Activated T-helper 2 cell treated with anti-CD3 and anti-CD28 coated beads, Interferon-gamma antibody, Interleukin-2, Interleukin-4, amounts not matched to agents 10 μg/mL and 5 μg/mL and 100 μg/mL, durations not matched to agents 14 hours and 24 hours and 36 hours (primary cell): ENCODE measurements at places on chromosomes 6 and 20.

DNA sequence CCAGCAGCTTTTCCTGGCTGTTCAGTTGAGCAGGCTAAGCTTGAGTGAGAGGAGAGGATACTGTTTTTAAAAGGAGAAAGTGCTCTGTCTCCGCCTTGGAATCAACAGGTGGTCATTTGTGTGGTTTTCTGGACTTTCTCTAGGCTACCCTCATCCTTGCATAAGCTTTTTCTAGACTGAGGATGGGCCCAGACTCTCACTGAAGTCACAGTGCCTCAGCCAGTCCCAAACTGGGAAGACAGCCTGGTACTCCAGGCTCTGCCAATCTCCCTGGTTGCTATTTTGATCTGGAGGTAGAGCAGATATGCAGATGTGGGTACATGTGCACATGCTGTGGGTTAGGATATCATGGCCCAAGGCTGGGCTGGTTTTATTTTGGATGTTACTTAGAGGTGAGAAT lies 7.0 kb downstream of the SCUBE3 start:
- no peak for DNase-seq
- no peak overlapping the region for H3K4me3 ChIP-seq
- no peak overlapping the region for H3K27ac ChIP-seq
- no peaks in the 10 kb centered on the region for H3K36me3 ChIP-seq
- H3K4me1 ChIP-seq = no peaks in the 10 kb centered on the region
- peaks cover 41% of the 10 kb centered on the region for H3K27me3 ChIP-seq

DNA sequence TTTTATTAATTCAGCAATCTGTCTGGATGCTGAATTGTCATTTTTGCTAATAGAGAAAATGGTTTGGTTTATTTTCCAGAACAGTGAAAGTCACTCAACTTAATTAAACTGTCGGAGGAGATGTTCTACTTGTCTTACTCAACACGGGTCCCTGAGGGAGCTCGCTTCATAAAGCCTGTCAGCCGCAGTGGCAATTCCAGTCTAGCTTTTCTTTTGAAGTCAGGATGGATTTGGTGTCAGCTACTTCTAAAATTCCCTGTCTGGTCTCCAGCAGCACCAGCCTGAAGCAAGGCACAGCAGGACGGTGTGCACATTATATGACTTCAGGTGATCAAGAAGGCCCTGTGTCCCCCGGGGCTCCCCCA lies 261.5 kb downstream of the SLC24A3 start:
- H3K4me3 ChIP-seq = no peak overlapping the region
- no peaks in the 10 kb centered on the region for H3K27me3 ChIP-seq
- DNase-seq = no peak
- no peaks in the 10 kb centered on the region for H3K36me3 ChIP-seq
- no peaks in the 10 kb centered on the region for H3K4me1 ChIP-seq

- H3K4me3 ChIP-seq = no peak overlapping the region
- H3K36me3 ChIP-seq = no peaks in the 10 kb centered on the region
- DNase-seq = no peak
- H3K27me3 ChIP-seq = no peaks in the 10 kb centered on the region
Observed at GRCh38 chr20:60200305-60200918, 242.2 kb downstream of the CDH26 start.

GRCh38 chr6:54813892-54814291 lies 32.7 kb upstream of the FAM83B start:
- no peak for DNase-seq
- H3K27ac ChIP-seq = no peak overlapping the region
- H3K27me3 ChIP-seq = no peaks in the 10 kb centered on the region
- H3K4me3 ChIP-seq = no peak overlapping the region
- H3K36me3 ChIP-seq = no peaks in the 10 kb centered on the region

- no peak for DNase-seq
- no peaks in the 10 kb centered on the region for H3K27me3 ChIP-seq
- peaks cover 4% of the 10 kb centered on the region for H3K4me1 ChIP-seq
- H3K36me3 ChIP-seq = peaks cover 27% of the 10 kb centered on the region
- no peak overlapping the region for H3K27ac ChIP-seq
Observed at GRCh38 chr6:143762126-143762525, 81.0 kb upstream of the LTV1 start.

DNA sequence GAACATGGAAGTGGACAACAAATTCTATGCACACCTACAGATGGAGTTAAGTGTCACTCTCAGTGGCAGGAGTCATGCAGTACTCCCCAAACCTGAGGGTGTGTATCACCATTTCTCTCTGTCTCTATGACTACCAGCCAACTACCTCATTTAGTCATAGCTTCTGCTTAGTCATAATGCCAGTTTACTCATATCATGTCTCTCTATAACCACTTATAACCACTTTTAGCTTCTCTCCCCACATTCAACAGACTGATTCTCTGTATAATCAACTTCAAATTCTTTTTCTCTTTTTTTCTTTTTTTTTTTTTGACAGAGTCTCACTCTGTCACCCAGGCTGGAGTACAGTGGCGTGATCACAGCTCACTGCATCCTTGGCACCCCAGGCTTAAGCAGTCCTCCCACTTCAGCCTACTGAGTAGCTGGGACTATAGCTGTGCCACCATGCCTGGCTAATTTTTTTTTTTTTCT lies 13.8 kb upstream of the GTF3C6 start:
- peaks cover 11% of the 10 kb centered on the region for H3K4me1 ChIP-seq
- no peaks in the 10 kb centered on the region for H3K27me3 ChIP-seq
- H3K4me3 ChIP-seq = peak overlapping the region; percentile 10

DNA sequence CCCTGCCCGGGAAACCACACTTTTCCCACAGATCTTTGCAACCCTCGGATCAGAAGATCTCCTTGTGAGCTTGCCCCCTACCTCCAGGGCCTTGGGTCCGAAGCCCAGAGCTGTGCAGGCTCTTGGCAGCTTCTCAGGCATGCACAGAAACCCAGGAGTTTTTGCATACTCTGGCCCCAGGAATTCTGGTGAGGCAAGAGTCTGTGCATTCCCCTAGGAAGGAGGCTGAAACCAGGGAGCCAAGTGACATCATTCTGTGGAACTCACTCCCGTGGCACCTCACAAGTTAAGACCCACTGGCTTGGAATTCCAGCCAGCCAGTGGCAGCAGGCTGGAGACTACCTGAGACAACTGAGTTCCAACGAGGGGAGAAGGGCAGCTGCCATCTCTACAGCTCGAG lies 100.1 kb downstream of the TNFRSF21 start:
- no peak overlapping the region for H3K4me3 ChIP-seq
- H3K27me3 ChIP-seq = peaks cover 10% of the 10 kb centered on the region
- no peaks in the 10 kb centered on the region for H3K36me3 ChIP-seq
- DNase-seq = no peak

- no peak overlapping the region for H3K4me3 ChIP-seq
- H3K27ac ChIP-seq = no peak overlapping the region
- no peaks in the 10 kb centered on the region for H3K36me3 ChIP-seq
- DNase-seq = no peak
- H3K4me1 ChIP-seq = peaks cover 8% of the 10 kb centered on the region
Observed at GRCh38 chr20:50015993-50016770, 33.4 kb downstream of the SNAI1 start.

DNA sequence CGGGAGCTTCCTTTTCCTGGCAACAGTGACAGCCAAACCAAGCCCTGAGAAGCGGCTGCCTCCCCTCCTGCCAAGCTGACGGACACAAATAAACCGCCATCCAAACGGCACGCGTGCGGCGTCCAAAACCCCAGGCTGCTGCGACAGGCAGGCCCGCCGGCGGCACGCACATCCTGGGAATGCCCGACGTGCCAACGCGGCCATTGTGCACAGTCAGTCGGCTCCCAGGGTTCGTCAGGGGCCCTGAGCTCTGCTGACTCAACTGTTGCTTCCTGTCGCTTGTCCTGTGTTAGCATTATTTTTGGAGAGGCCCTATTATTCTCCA lies 6.8 kb downstream of the JAG1 start:
- no peak for DNase-seq
- H3K27me3 ChIP-seq = peaks cover 54% of the 10 kb centered on the region
- H3K4me3 ChIP-seq = no peak overlapping the region
- no peaks in the 10 kb centered on the region for H3K36me3 ChIP-seq
- peaks cover 12% of the 10 kb centered on the region for H3K4me1 ChIP-seq
- H3K27ac ChIP-seq = no peak overlapping the region

- peaks cover 38% of the 10 kb centered on the region for H3K36me3 ChIP-seq
- H3K4me1 ChIP-seq = peaks cover 6% of the 10 kb centered on the region
- no peak overlapping the region for H3K27ac ChIP-seq
- no peak for DNase-seq
- no peaks in the 10 kb centered on the region for H3K27me3 ChIP-seq
- H3K4me3 ChIP-seq = no peak overlapping the region
Observed at GRCh38 chr6:144757730-144758129, 472.6 kb downstream of the UTRN start.

DNA sequence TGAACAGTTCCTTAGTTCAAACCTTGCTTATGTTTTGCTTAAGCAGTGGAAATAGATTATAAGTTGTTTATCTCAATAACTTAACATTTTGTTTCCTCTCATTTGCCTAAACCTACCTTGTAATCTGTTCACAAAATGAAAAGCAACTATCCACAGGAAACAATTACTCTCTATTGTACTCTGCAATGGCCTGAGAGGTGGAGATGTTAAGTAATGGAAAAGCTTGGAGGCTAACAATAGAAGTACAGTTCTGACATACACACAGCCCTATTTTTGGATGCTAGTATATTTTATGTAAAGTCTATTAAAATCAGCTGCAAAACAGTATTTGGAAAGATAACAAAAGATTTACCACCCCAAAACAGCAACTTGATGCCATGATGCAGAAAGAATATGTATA lies 82.1 kb downstream of the TINAG start:
- no peaks in the 10 kb centered on the region for H3K4me1 ChIP-seq
- H3K4me3 ChIP-seq = no peak overlapping the region
- no peaks in the 10 kb centered on the region for H3K36me3 ChIP-seq
- no peak for DNase-seq
- H3K27me3 ChIP-seq = no peaks in the 10 kb centered on the region

DNA sequence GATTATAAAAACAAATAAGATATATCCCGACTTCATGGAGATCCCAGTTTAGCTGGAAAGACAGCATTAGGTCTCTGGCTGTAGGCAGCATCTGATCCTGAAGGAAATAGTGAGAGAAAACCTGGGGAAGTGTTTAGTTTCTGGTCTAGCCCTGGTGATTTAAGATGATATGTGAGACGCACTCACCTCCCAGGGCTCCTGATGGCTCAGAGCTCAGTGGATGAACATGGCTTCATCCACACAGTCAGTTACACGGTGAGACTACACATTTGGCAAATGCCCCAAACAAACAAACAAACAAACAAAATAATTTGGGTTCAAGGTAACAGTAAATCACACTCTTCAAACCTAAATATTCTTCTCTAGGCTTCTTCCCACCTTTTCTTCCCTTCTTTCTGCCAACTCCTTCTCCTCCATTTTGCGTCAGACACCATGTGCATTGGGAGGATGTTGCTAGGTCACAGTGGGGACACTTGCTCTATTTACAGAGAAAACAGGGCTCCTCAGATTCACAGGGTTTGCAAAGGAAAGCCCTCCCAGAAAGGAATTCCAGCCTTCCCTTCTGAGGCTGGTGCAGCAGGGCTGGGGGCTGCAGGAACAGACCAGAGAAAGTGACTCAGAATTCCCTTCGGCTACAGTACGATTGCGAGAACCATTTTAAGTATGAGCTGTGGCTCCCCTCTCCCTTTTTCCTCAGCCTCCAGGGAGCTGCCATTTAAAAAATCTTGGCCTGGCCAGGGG lies 59.6 kb upstream of the SALL4 start:
- DNase-seq = no peak
- no peaks in the 10 kb centered on the region for H3K4me1 ChIP-seq
- no peak overlapping the region for H3K27ac ChIP-seq

GRCh38 chr6:16752206-16752866 lies 8.9 kb downstream of the ATXN1 start:
- no peak overlapping the region for H3K4me3 ChIP-seq
- no peak for DNase-seq
- H3K4me1 ChIP-seq = peaks cover 64% of the 10 kb centered on the region
- no peak overlapping the region for H3K27ac ChIP-seq
- peaks cover 80% of the 10 kb centered on the region for H3K36me3 ChIP-seq
- no peaks in the 10 kb centered on the region for H3K27me3 ChIP-seq

DNA sequence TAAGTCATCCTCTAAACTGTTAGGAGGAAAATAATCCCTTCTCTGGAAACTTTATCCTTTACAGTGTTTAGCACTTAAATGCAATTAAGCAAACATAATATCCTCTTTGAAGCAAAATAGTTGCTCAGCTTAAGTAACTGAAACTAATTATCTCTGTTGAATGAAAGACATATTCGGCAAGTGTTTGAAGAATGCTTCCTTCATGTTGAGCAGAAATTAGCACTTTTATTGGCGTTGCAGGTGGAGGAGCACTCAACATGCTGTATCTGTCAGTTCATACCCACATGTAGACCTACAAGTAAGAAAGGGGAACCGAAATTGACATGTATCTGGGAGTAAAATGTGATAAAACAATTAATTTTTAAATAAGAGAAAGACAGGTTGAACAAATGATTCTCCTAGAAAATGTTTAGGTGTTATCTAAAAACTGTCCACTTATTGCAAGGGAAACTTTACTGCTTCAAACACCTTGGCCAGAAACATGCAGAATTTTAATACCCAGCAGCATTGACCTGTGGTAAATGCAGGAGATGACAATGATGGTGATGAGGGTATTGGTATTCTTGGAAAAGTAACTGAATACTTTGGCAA lies 987.0 kb upstream of the MAP3K7 start:
- no peaks in the 10 kb centered on the region for H3K36me3 ChIP-seq
- H3K27me3 ChIP-seq = no peaks in the 10 kb centered on the region
- DNase-seq = no peak
- H3K27ac ChIP-seq = no peak overlapping the region

- H3K4me3 ChIP-seq = no peak overlapping the region
- peaks cover 35% of the 10 kb centered on the region for H3K27me3 ChIP-seq
- DNase-seq = no peak
- peaks cover 1% of the 10 kb centered on the region for H3K4me1 ChIP-seq
Observed at GRCh38 chr20:63178446-63178820, 37.5 kb downstream of the YTHDF1 start.

DNA sequence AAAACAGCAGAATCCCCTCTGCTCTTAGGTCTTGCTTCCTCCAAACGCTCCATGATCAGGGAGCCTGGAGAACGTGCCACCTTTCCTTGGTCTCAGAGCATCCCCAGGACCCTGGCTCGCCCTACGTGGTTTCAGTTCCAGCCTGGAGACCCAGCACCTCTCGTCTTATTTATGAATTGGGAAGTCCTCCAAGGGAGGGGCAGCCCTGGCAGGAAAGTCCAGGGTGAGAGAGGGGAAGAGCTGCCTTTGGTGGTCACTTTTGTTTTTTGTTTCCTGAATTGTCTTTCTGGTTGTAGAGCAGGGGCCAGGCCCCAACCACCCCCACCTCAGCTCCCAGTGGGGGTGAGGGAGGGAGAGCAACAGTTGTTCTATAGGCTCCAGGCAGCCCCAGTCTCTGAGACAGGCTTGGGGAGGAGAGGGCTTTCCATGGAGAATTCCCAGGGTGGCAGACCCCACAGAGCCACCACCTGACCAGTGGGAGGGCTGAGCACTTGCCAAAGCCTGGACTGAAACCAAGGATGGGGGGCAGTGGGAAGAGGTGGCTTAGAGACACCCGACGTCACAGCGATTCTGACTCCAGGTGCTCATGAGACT lies 88.8 kb downstream of the PRND start:
- H3K4me1 ChIP-seq = peaks cover 59% of the 10 kb centered on the region
- H3K27me3 ChIP-seq = no peaks in the 10 kb centered on the region
- H3K36me3 ChIP-seq = peaks cover 36% of the 10 kb centered on the region
- no peak for DNase-seq
- H3K4me3 ChIP-seq = no peak overlapping the region

- DNase-seq = no peak
- no peaks in the 10 kb centered on the region for H3K36me3 ChIP-seq
- H3K4me1 ChIP-seq = no peaks in the 10 kb centered on the region
- H3K4me3 ChIP-seq = no peak overlapping the region
- H3K27ac ChIP-seq = no peak overlapping the region
Observed at GRCh38 chr6:128417698-128418097, 102.7 kb downstream of the PTPRK start.

- peaks cover 2% of the 10 kb centered on the region for H3K27me3 ChIP-seq
- H3K36me3 ChIP-seq = no peaks in the 10 kb centered on the region
- no peaks in the 10 kb centered on the region for H3K4me1 ChIP-seq
- no peak for DNase-seq
Observed at GRCh38 chr20:47925593-47925992, 140.3 kb upstream of the SULF2 start.
